ENCODE measurements at places on chromosomes 5 and 9. TPM values are rescaled to one million over a fixed set of nuclear protein-coding genes. Genes with fewer than 3 reads are reported as not detected.

TMEM252 gene
- not detected for total RNA-seq

SLC34A1 gene
- total RNA-seq, result not detected

IFNB1 gene
- not detected for total RNA-seq

SLCO6A1 gene
- total RNA-seq, result not detected

NTNG2 gene
- total RNA-seq, result 3.1 TPM

NMRK1 gene
- total RNA-seq, result 5.4 TPM

IER5L gene
- 51.5 TPM for total RNA-seq

FBXW2 gene
- 34.1 TPM for total RNA-seq

UBTD2 gene
- 12.8 TPM for total RNA-seq

PCDHGA9 gene
- total RNA-seq, result 0.06 TPM

GLRA1 gene
- total RNA-seq, result not detected

SLC28A3 gene
- 0.03 TPM for total RNA-seq

CRHBP gene
- not detected for total RNA-seq

ADRA1B gene
- 20.0 TPM for total RNA-seq

CCDC183 gene
- total RNA-seq, result 0.44 TPM

ENTPD2 gene
- 2.4 TPM for total RNA-seq

POU5F2 gene
- total RNA-seq, result not detected

KIF4B gene
- not detected for total RNA-seq

ADAMTS12 gene
- total RNA-seq, result 7.0 TPM

FCN2 gene
- not detected for total RNA-seq

CYSRT1 gene
- 5.1 TPM for total RNA-seq

RMRP gene
- total RNA-seq, result 8.1 TPM

PCSK5 gene
- total RNA-seq, result 1.3 TPM

SLC45A2 gene
- total RNA-seq, result not detected
